Activated CD4-positive, alpha-beta T cell treated with anti-CD3 and anti-CD28 coated beads for 4 hours (primary cell): ENCODE measurements at places on chromosomes 12 and 14.

DNA sequence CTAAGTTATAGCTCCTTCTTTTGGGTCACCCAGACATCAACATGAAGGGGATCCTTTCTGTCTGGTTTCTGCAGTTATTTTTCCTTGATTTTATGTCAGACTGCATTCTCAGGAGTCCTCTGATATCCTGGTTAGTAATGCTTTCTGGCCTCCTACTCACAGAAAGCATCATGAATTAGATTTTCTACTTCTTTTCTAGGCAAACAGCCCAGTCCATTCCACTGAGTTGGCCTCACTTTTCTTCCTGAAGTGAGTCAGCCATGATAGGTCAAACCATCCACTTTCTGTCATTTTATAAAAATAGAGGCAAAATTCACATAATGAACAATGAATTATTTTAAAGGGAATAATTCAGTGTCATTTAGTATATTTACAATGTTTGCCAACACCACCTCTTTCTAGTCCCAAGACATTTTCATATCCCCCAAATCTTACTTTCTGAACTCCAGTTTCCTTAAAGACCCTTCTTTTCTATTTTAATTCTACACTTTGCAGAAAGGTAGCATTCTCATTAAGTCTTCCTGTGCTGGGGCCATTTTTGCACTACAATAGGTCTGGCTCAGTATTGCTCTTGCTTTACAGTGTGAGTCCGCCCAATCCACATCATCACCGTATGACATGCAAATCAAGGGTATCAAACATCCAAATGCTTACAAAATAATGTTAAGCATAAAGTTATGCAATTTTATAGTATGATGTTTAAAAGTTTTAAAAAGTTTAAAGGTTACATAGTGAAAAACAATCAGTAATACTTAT is 95.1 kb downstream of the UNC79 start:
- no peak for DNase-seq

GRCh38 chr14:96481731-96482314 is 20.4 kb upstream of the PAPOLA start:
- no peak for DNase-seq

DNA sequence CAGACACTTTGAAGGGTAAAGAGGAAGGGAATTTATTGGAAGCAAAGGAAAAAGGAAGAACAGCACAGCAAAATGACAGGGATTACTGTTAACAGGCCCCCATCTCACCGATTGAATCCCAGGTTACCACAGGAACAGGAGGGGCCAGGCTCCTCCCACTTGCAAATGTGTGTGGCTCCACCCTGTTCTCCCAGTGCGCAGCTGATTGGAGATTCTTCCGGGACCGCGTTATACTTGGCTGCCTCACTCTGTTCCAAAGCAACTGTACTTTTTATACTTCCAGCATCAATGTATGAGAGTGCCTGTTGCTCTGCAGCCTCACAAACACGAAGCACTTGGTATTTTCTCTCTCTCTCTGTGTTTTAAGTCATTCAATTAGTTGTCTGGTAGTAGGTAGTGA is 273.6 kb upstream of the MDGA2 start:
- DNase-seq: no peak

GRCh38 chr12:104604070-104604994 is 147.6 kb downstream of the CHST11 start:
- DNase-seq: peak; percentile 38
